ENCODE measurements at places on chromosomes 1 and 21.

- no peak for DNase-seq
Observed at GRCh38 chr1:216184126-216184680, 239.0 kb downstream of the USH2A start.

DNA sequence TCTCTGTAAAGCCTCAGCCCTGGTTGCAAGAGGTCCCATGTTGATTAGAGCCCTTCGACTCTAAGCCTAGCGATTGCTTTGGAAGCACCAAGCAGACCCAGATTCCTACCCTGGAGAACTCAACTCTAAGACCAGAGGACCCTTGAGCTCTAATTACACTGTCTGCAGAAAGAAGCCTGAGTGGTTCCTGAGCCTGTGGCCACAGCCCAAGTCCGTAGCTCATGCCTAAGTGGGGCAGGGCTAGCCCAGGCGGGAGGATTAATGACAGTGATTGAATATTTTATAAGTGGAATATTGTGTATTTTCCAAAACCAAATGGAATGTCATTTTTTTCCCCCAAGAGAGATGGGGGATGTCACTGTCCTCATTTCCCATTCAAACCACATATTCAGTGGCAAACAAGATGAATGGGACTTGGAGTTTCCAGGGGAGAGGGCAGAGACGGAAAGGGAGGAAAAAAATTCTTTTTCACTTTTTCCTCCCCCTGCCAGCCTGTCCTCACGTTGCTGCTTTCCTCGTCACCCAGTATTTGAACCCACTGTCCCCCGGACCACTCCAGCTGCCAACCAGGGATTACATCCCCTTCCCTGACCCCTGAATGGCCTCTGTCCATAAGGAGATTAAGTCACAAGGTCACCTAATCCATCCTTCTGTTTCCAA, 79.6 kb upstream of the CTTNBP2NL start:
- no peak for DNase-seq

DNA sequence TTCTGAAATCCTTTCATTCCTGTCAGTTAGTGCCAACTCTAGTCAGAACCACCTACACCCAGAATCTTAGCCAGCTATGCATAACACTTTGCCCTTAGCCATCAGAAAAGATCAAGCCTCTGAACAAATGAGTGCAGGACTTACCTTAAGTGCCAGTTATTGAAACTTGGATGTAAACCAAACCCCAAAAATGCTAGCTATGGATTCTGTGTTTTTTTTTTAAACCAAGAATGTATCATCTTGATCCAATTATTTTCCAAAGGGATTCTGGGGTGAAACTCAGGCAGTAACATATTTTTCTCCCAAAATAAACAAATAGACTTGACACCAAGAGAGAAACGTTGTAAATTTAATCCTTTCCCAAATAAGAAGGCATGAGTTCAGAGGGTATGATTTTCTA, 538.6 kb upstream of the ADAMTS5 start:
- no peak for DNase-seq

DNA sequence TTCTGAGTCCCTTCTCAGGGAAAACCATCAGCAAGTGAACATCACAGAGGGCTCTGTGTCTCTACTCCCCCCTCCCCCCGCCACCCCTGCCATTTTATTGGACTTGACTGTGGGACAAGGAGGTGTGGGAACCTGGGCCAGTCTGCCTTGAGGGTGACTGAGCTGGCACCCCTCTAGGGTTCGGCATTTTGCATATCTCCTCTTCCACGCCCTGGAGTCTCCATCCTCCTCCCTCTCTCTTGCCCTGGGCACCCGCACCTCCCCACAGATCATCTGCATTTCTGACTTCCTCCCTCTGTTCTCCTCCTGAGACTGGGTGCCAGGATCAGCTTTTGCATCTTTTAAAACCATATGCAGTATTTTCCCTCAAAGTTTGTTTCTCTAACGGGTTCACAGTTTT, 107.1 kb upstream of the ERRFI1 start:
- no peak for DNase-seq

- DNase-seq: no peak
Observed at GRCh38 chr1:109642626-109643025, 13.3 kb upstream of the GSTM4 start.

DNA sequence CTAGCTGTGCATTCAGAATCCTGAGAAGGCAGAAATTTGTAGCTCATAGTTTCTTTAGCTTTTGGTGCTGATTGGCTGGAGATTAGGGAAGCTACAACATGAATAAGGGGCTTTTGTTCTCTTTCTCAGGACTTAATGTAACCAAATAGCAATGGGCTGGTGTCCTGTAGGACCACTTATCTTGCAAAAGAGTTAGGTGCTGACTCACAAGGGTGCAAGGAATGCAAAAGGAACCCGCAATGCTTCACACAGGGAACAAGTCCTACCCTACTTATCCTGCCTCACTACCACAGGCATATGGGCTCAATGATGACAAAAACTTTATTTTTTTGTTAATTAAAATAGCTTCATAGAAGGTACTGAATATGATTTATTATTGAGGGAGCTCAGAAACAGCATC, 541.5 kb downstream of the AMY1C start:
- no peak for DNase-seq

- no peak for DNase-seq
Observed at GRCh38 chr1:6574818-6575217, 5.0 kb upstream of the ZBTB48 start.

DNA sequence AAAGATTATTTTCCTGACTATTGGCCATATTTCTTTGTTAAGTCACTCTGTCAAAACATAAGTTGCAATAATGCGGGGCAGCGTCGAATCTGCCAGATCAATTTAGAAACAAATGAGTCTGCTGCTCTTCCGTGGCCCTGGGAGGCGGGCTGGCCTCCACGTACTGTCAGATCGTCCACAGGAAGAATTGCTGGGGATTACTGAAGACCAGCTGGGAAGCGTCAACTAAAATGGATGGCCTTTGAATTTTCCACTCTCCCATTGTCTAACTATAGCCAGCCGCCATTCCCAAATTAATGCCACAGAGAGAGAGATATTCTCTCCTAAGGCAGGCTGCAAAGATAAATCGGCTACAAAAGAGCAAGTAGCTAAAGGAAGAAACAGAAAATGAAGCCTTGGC, 560.2 kb downstream of the SMYD3 start:
- DNase-seq: no peak

GRCh38 chr1:209074575-209075250, 508.8 kb upstream of the CAMK1G start:
- no peak for DNase-seq

- no peak for DNase-seq
Observed at GRCh38 chr1:218494449-218494852, 149.3 kb downstream of the TGFB2 start.

GRCh38 chr1:218772575-218772974, 401.1 kb upstream of the LYPLAL1 start:
- no peak for DNase-seq

- no peak for DNase-seq
Observed at GRCh38 chr1:218874313-218874712, 299.4 kb upstream of the LYPLAL1 start.

GRCh38 chr1:161950377-161950776, 73.3 kb downstream of the OLFML2B start:
- DNase-seq: no peak

DNA sequence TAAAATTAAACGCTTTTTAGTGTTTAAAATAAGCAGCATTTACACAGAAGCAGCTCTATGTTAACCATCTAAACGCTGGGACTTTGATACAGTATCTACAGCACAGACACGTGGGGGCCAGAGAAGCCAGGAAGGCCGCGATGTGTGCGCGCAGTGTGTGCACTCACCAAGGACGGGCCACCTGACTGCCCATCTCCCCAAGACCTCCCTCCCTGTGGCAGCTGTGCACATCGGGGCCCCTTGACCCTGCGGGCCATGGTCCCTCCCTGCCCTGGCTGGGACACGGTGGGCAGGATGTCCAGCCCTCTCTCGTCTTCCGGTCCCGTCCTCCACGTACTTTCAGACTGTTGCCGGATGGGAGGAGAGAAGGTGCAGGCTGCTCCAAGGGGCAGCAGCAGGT, 4.2 kb downstream of the TAS1R3 start:
- no peak for DNase-seq

DNA sequence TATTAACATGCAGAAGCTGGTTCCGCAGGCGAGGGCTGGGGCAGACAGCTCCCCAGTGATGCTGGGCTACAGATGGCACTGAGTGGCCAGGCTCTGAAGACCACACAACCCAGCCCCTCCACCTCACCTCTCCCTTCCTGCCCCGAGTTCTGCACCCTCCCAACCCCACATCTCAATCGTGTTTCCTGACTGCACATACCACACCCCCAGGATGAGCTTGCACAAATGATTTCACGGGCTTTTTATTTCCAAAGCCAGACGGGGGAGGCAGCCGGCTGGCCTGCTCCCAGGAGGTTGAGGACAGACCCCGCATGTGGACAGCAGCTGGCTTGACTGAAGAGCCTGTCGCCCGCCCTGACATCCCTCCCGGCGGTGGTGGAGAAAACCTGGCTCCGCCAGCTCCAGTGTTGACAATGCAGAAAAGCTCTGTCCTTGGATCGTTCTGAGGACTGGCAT, 21.4 kb upstream of the ALDH4A1 start:
- DNase-seq: no peak

Measured in stimulated activated CD4-positive, alpha-beta T cell treated with anti-CD3 and anti-CD28 coated beads, Interleukin-2, amount 100 ng/mL, for 24 hours (primary cell).